ENCODE measurements at places on chromosomes 12 and 14.
A peak's percentile ranks its signal among the peaks of the same experiment; 100 is the strongest.

DNA sequence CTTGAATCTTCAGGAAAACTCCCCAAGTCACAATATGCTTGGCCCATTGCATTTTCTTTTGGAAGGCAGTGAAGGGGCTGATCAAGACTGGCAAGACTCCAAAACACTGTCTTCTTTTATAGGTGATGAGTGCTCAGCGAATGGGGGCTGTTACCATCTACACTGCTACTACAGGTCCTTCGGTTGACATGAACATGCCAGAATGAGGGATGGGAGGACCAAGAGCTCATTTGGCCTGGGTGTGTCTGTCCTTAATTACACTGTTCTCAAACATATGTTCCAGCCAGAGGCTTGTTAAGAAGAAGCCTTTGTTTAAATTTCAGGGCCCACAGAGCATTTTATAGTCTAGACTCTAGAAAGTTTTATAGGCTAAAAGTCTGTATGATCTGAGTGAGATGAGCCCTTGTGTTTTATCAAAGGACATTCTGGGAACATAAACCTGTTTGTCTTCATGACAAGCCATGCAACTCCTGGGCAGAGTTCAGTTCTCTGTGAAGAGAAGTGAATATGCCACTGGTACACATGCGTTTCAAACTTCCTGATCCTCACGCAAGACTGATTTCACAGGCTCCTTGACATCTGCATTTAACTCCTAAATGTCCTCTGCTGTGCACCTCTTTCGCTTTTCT lies 4.7 kb upstream of the FAM234B start:
- no peak for DNase-seq

- no peak for DNase-seq
These were observed 19.5 kb downstream of the FAM181A start for GRCh38 chr14:93946541-93947090.

DNA sequence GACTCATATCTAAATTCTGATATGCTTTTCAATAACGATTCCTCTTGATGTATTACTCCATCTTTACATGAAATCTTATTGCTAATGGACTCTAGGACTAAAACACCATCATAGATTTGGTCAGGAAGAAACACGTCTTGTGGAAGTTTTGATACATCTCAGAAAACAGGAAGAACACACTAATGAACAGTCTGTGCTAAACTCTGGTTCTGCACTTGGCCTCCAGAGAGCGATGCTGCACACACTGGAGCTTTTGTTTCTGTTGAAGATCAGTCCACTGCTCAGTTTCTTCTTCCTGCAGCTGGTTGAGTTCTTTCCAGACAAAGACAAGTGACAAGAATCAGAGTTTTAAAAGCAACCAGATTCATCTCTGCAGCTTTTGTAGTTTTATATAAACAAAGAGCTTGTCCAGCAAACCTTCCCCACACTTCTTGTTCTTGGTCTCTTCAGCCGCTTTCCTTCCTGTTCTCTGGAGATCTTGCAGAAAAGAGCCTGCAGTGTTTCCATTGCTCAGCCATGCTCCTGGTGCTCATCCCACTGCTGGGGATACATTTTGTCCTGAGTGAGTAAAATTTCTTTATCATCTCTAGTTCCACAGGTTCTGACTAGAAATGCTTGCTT lies 229.1 kb upstream of the OR4E1 start:
- no peak for DNase-seq

DNA sequence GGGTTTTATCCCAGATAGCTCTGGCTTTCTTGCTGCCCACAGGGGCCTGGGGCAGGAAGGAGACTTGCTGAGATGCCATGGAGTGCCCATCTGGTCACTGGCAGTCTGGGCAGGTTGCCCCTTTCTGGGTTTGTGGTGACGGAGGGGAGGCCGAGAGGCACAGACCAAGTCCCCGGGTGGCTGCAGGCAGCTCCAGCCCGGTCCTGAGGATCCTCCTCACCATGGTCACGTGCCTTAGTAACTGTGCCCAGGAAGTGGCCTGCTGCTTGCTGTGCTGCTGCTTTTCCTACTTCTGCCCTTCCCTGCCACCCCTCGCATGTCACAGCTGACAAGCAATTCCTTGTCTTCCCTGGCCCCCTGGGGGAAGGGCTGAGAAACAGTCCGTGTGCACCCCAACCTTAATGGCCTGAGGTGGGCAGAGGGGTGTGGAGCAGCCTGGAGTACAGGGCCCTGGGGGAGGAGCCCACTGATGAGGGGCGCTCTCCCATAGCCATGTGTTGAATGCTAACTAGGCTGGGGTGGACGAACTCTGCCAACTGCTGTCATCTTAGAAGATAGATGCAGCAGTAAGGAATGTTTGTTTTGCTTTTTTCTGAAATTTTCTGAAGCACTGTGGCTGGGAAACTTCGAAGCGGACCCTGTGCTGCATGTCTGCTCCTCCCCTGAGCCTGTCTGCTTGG lies 54.9 kb upstream of the SRSF5 start:
- peak; percentile 76 for DNase-seq

- no peak for DNase-seq
These were observed 199.5 kb downstream of the ANO6 start for GRCh38 chr12:45415393-45415817.

DNA sequence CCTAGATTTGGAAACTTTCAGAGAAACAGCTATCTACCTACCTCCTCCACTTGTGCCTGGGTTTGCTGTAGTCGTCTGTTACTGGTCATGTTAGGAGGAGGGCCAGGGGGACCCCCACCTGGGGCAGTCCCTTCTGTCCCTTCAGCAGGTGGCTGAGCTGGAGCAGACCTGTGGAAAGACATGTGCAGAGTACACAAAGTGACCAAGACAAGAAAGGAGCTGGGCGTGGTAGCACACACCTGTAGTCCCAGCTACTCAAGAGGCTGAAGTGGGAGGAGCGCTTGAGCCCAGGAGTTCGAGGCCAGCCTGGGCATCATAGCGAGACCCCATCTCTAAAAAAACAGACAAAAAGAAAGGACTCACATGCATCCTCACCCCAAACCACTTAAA lies 4.3 kb downstream of the VAMP1 start:
- no peak for DNase-seq

- no peak for DNase-seq
These were observed 365 bp upstream of the CCDC88C start for GRCh38 chr14:91417983-91418386.

DNA sequence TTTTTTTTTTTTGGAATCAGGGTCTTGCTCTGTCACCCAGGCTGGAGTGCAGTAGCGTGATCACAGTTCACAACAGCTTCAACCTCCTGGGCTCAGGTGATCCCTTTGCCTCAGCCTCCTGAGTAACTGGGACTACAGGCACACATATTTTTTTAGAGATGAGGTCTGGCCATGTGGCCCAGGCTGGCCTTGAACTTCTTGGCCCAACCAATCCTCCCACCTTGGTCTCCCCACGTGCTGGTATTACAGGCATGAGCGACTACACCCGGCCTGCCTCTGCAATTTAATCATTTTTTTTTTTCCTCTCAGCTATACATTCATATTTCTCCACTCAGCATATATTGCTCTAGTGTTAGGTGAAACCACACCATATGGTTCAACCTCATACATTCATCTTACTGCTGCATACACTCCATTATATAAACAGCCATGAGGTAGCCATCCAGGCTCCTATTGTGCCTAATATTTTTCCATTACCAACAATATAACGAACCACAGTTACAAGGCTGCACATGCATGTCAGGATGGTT lies 7.1 kb downstream of the STX2 start:
- no peak for DNase-seq

DNA sequence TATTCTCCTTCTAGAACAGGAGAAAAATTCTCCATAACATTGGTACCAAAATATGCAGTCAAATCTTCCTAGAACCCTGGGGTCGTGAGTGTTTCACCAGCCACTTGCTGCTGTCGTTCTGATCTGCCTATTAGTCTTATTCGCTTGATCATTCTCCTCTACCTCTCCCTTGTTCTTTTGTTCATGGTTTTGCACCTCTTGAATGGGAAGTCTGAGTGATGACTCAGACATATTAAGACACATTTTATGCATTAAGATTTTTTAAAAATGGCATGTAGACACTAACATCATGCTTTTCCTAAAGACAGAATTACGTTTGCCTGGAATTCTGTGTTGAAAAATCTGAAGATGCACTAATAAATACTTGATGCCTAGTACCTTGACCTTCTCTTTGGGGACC lies 159.2 kb upstream of the LRIG3 start:
- DNase-seq = no peak

DNA sequence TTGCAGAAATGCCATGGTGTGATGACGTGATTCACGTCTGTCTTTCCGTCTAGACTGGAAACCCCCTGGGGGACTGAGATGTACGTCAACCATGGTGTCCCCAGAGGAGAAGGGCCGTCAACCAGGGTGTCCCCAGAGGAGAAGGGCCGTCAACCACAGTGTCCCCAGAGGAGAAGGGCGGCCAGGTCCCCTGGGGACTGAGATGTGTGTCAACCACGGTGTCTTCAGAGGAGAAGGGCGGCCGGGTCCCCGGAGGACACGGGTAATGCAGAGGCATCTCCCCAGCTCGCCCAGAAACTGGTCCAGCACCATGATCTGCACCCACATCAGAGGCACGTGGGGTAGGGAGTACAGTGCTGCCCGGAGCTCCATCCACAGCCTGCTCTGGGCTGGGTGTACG lies 30.6 kb upstream of the GALNT9 start:
- DNase-seq = peak; percentile 69

- no peak for DNase-seq
These were observed 77.2 kb downstream of the RFLNA start for GRCh38 chr12:124371970-124372555.

DNA sequence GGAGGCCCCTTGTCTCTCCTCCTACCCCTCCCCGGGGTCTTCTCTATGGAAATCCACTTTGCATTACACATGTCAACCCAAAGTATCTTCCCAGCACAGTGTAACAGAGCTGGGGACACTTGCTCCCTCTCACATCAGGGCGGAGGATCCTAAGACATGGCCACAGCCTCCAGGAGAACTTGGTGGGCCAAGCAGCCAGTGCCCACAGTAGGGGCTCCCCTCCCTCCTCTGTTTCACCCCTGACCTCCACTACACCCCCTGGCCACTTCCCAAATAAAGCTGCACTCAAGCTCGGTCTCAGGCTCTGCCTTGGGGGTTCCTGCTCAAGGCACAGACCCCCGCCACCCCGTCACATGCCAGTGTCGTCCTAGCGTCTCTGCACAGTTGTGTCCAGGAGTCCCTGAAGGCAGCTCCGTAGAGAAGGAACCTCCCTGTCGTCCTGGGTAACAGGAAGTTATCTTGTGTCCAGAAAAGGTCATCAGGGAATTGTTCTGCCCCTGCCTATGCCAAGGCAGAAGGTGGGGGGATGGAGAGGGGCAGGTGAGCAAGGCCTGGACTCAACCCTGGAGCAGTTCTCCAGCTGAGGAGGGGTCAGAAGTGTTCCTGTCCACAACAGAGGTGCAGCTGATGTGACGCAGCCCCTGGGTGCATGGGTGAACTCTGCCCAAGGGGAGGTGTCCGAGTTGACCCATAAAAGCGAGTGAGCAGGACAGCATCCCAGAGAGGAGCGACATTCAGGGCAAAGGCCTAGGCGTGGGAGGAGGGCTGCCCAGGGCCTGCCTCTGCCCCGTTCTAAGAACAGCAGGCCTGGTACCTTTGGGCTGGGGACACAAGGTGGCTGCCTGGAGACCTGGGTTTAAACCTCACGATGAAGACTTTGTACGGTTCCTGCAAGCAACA lies 25.5 kb downstream of the DIO3 start:
- DNase-seq = peak; percentile 68

- DNase-seq = no peak
These were observed 11.2 kb upstream of the GRIN2B start for GRCh38 chr12:13992585-13992984.

DNA sequence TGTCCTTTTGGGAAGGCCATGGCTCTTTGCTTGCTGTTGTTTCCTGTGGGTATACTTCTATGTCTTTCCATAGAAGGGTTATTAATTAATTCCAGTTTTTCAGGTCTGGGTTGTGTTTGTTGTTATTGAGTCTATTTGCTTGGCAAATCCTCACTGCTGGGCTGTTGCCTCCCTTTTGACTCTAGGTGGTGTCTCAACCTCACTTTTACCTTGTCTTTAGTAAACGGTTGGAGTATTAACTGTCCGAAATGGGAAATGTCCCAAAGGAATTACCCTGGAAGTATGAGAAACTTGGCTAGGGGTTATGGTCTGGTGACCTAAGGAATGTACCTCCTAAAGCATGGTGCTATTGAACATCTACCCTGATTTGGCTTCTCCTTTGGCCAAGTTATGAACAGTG lies 16.7 kb downstream of the PRH1 start:
- no peak for DNase-seq
